ENCODE measurements at places on chromosomes 7 and 10.

- DNase-seq: no peak
Measured at GRCh38 chr7:150375662-150376521, 3.2 kb upstream of the ZNF775 start.

- DNase-seq: no peak
Measured at GRCh38 chr7:38229386-38229785, 44.0 kb downstream of the TARP start.

- no peak for DNase-seq
Measured at GRCh38 chr10:5843686-5844344, 30.6 kb upstream of the GDI2 start.

GRCh38 chr10:72702868-72703581, 11.1 kb downstream of the MCU start:
- no peak for DNase-seq

- DNase-seq: no peak
Measured at GRCh38 chr10:103663802-103664201, 170.3 kb downstream of the NEURL1 start.

DNA sequence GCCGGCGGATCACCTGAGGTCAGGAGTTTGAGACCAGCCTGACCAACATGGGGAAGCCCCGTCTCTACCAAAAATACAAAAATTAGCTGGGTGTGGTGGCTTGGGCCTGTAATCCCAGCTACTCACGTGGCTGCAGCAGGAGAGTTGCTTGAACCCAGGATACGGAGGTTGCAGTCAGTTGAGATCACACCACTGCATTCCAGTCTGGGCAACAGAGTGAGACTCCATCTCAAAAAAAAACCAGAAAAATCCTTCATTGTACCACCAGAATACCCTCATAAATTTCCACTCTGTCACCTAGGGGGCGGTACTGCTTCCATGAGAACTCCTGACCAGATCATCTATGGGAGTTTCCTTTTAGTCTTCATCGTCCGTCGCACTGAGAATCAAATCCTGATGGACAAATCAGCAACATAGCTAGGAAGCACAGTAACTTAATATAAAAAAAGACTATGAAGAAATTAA, 225.8 kb upstream of the KLF14 start:
- DNase-seq: no peak

- DNase-seq: no peak
Measured at GRCh38 chr7:45036317-45036716, 36.3 kb downstream of the CCM2 start.

DNA sequence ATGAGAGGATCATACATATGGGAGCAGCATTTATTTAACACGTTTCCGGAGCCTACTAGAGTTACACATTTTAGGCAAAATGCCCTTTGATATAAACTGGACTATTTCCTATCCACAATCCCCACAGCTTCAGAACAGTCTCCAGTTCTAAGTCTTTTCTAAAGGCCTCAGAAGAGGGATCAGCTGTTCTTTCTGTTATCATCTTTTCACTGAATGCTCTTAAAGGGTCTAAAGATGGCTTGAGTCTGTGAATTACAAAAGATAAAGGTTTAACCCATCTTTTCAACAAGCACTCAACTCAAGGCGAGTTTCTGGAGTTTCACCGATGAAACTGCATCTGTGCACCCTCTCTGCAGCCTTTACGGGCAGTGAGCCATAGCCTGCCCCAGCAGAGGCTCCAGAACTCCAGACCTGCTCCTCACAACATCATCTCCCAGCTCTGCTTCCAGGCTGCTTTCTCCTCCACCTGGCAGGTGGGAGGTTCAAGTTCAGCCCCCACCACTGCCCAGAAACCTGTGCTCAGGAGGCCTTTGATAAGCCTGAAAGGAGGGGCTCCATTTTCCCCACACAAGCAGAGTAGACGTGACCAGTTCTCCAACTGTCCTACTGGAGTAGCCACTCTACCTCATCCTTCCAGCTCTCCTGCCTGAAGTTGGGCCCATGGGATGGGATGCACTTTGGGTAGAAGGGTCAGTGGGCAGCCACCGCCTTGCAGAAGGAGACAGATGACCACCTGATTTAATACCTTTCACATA, 53.4 kb downstream of the HSPA12A start:
- DNase-seq: no peak

GRCh38 chr10:34407324-34407805, 407.7 kb downstream of the PARD3 start:
- no peak for DNase-seq

GRCh38 chr10:86113501-86113900, 253.1 kb downstream of the GRID1 start:
- no peak for DNase-seq

DNA sequence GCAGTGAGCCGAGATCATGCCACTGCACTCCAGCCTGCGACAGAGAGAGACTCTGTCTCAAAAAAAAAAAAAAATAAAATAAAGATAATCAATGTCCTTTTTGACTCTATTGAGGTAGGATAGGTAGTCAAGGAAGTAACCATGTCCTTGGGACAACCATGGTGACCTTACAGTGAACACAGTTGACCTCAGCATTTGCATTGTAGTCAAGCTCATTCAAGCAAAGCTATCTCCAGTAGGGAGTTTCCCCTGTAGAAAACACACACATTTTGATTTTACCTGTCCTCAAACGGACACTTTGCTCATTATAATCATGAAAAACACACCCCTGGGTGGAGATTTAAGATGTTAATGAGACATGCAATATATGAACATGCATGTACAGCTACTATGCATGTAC, 171.7 kb downstream of the KIF20B start:
- no peak for DNase-seq

DNA sequence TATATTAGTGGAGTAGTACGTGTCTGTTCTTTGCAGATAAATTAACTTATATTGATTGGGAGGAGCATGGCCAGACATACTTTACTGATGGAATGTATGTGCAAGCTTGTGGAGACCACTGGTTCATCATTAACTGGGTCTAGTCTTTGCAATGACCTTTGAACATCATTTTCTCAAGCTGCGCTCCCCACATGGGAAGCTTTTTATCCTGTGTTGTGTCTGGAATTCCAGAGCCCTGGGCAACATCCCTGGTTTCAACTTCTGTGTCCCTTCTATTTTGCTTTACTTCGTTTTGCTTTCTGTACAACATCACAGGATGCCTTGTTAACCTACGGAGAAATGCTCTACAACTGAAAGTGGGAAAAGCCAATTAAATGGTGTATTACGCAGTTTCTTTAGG, 38.3 kb downstream of the MACROH2A2 start:
- no peak for DNase-seq

DNA sequence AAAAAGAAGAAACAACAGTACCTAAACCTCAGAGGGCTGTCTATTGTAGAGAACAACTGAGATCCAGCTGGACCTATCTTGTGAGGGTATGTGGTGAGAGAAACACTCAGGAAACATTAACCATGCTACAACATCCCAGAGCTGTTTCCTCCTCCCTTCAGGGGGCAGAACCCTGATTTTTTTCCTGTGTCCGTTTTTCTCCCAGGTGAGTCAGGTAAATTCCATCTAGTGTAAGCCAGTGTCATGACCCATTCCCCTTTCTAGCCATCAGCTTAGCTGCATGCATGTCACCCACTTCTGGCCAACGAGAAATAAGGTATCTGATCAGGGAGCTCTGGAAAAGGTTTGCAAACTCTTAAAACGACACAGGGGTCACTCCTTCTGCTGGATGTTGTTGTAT, 103.8 kb downstream of the DNMBP start:
- DNase-seq: no peak

DNA sequence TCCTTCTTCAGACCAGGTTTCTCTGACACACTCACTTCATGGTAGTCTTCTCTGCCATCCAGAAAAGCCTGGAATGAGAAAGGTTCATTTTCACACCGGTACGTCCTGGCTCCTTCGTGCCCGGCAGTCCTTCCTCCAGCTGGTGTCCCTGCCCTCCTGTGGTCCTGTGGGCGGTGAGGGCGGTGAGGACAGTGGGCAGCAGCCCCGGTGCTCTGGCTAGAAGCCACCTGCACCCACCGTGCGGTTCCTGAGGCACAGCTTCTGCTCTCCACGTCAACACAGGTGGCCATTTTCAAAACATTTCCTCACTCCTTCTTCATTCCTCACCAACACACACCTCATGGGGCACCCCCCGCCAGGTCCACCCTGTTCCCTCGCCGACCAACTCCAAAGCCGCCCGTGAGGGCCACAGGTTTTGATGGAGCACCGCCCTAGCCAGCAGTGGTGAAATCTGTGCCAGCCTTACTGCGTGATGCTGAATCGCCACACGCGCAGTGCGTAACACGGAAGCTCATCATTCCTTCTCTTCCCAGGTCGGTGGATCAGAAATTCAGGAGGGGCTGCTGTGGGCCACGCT, 251.4 kb upstream of the RNF32 start:
- no peak for DNase-seq

DNA sequence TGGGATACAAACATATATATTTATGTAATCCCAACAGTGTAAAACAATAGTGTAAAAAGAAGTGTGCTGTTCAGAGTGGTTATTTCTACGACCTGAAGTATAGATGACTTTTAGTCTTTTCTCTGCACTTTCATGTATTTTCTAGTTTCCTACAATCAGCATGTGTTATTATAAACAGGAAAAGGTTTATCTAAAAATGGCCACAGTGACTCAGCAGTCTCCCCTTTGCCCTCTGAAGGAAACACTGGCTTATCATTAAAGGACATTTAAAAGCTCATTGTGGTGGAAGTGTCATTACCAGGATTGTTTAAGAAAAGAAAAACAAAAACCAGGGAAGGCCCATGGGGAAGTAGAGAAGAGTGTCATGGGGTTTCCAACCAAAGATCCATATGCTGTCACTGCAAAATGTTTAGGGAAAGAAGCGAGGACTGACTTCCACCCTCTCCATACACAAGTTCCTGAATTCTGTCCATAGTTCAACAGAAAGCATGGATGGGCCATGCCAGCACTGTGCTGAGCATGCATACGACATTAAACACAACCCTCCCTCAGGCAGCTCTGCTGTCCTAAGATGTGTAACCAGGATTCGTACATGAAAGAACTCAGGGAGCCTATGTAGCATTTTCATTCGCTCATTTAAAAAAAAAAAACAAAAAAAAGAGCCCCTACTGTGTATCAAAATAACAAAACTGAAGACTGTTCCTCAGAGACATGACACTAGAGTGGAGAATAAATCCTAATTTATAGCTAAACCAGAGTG, 10.2 kb downstream of the CYREN start:
- no peak for DNase-seq

GRCh38 chr7:131610007-131610406, 53.6 kb upstream of the PODXL start:
- DNase-seq: no peak

DNA sequence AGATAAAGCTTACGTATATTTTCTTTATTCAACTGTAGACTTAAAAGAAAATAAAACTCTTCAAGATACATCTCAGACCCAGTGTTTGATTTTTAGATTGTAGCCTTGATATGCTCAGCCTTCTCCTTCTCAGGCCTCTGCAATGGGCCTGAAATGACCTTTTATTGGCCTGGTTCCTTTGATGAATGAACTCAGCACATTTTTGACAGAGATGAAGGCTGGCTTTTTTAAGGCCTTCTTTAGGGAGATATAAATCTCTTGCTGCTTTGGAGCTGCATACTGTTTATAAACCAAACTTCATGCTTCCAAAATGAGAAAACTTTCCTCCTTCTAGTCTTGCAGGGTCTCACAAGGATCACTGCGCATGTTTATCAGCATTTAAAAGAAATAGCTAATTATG, 1049.8 kb downstream of the LRMDA start:
- DNase-seq: no peak

- no peak for DNase-seq
Measured at GRCh38 chr10:100576282-100576635, 40.5 kb downstream of the HIF1AN start.

DNA sequence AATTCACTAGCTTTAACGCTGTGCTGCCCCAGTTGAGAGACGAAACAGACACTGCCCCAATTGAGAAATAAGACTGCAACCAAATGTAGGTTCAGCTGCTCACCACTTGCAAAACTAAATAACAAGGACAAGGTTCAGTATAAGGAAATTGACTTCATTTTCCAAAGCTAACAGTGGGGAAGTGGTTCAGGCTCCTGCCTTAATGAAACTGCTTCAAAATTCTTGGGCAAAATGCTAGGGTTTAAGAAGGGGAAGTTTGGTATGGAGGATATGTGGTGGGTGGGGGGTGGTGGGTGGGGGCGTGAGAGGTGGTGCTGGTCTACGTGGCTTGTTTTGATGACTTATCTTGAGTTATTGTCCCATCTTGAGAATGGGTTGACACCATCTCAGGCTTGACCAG, 21.8 kb downstream of the MRPL32 start:
- DNase-seq: no peak

- DNase-seq: peak; percentile 43
Measured at GRCh38 chr10:87850742-87851205, 12.6 kb downstream of the KLLN start.

DNA sequence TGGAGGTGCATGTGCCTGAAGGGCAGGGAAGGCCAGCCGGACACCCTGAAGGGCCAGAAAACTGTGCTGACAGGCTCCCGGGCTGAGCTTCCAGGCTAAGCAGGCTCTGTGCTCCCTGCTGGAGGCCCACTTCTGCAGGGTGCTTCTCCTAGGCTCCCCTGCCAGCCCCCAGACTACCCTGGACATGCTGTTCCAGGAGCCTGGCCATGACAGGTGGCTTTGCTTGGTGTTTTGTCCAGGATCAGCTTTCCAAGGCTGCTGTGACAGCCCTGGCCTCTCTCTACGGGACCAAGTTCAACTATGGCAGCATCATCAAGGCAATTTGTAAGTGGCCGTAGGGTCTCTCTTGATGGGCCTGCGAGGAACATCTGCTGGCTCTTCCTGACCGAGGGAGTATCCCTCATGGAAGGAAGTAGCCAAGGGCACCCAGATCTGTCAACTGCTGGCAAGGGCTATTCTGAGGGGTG, 5.3 kb downstream of the CPA1 start:
- DNase-seq: peak; percentile 16

DNA sequence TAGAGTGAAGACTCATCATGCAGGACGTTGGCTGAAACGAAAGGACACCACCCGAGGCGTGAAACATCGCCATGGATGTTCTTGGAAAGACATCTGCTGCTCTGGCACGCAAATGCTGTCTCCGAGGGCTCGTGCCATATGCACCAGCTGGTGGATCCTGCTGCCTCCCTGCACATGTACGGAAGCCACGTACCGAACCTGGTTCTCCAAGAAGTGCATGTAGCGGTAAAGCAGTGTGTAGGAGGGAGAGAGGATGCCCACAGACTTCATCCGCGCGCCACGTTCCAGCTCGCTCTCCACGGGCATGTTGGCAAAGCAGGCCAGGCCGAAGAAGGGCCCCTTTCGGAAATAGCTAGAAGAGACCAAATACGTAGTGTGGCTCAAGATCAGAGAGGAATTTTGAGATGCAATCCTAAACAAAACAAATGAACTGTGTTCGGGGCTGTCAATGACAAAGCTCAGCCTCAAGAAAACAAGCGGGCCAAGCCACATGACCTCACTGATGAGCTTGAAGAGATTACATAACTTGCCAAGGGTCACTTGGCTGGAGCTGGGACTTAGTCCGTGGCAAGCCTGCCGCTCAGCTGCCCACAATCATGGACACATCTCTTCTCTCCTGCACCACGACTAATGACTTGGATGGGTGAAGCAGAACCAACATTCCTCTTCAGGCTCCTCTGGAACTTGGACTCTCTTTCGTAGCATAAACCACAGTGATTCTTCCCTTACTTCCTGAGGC, 16.5 kb downstream of the DENND11 start:
- no peak for DNase-seq

Data from liver (tissue), 10 donors.